Activated CD4-positive, alpha-beta T cell treated with anti-CD3 and anti-CD28 coated beads, Interleukin-2, amount 50 U/mL, for 16 hours (primary cell): ENCODE measurements at places on chromosomes 5 and 9.

GRCh38 chr5:110031402-110032140 is 341.8 kb downstream of the MAN2A1 start:
- no peak for DNase-seq

GRCh38 chr9:78325343-78325742 is 28.4 kb downstream of the PSAT1 start:
- DNase-seq, result no peak

GRCh38 chr5:77398896-77399295 is 93.2 kb downstream of the WDR41 start:
- DNase-seq, result no peak

- DNase-seq, result no peak
These were observed 16.8 kb upstream of the COL27A1 start for GRCh38 chr9:114138552-114138971.

GRCh38 chr5:38996123-38996522 is 78.1 kb downstream of the RICTOR start:
- no peak for DNase-seq

DNA sequence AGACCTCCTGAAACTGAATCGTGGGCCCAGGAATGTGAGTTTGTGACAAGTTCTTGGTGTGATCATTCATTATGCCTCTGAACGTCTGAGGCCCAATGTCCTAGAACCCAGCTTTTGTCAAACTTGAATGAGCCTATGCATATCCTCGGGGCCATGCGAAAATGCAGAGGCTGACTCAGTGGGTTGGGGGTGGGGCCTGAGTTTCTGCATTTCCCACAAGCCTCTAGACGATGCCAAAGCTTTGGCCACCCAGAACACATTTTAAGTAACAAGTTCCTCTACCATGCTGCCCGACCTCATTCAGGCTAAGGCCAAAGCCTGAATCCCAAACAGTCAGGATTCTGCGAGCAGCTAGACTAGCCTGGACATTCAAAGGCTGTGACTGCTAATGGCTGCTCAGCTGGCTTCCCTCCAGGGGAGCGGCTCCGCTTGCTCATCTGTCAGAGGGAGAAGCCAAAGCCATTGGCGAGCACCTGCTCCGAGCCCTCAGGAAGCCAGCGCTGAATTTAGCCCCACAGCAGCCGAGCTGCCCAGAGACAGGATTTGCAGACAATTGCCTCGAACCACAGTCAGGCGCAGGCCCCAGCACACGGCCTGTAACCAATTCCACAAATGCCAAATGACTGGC is 177.5 kb downstream of the ZDHHC21 start:
- no peak for DNase-seq

DNA sequence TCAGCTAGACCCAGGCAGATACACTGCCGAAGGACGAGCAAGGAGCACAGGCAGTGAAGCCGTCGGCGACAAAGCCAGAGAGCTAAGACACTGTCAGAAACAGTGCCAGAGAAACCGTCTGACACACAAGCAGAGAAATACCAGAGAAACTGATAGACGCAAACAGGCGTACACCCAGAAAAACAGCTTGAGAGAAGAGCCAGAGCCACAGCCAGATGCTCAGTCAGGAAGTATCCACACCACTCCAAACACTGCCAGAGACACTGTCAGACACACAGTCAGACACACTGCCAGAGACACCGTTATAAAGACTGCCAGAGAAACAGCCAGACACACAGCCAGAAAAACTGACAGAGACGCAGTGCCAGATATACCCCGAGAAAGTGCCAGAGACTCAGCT is 19.1 kb downstream of the CNTFR start:
- DNase-seq, result no peak

DNA sequence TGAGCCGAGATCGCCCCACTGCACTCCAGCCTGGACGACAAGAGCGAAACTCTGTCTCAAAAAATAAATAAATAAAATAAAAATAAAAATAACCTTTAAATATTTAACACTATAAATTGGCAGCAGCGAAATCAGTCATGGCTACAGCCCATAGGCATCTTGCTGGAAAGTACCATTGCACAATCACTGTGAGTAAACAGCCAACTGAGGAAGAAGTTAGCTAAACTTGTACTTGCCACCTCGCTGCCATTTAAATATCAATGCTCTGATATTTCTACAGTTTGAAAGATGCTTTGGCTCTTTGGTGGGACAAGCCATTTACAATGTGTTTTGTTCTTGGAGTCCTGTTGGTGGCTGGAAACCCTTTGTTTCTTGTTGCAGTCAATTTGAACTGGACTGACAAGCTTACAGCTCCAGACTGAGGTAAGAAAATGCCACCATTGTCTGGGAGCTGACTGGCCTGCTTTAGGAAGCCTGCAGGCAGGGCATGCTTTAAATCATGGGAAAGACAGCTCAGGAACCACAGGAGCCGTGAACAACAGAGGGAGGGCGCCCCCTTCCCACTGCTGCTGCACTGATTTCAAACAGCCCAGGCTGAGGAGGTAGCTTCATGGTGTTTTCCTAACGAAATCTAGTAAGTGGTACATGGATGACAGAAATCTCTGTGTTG is 322.8 kb upstream of the RFX3 start:
- no peak for DNase-seq

DNA sequence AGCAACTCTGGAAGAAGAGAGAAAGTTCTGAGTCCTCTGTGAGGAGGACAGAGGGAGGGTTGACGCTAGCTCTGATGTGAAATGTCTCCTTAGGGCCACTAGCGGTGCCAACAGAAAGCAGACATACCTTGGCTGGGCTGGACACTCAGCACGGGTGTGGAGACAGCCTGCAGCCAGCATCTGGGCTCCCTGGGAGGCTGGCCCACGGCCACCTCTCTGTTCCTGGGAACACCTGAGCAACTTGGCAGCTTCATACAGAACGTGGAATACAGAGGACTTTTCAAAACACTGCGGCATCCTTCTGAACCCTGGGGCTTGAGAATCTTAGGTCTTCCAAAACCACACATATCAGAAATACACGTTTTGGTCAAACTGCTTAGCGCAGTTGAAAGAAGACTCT is 269.1 kb downstream of the FSTL4 start:
- DNase-seq, result no peak

- DNase-seq, result no peak
These were observed 37.0 kb downstream of the DMRTA1 start for GRCh38 chr9:22483528-22484070.

DNA sequence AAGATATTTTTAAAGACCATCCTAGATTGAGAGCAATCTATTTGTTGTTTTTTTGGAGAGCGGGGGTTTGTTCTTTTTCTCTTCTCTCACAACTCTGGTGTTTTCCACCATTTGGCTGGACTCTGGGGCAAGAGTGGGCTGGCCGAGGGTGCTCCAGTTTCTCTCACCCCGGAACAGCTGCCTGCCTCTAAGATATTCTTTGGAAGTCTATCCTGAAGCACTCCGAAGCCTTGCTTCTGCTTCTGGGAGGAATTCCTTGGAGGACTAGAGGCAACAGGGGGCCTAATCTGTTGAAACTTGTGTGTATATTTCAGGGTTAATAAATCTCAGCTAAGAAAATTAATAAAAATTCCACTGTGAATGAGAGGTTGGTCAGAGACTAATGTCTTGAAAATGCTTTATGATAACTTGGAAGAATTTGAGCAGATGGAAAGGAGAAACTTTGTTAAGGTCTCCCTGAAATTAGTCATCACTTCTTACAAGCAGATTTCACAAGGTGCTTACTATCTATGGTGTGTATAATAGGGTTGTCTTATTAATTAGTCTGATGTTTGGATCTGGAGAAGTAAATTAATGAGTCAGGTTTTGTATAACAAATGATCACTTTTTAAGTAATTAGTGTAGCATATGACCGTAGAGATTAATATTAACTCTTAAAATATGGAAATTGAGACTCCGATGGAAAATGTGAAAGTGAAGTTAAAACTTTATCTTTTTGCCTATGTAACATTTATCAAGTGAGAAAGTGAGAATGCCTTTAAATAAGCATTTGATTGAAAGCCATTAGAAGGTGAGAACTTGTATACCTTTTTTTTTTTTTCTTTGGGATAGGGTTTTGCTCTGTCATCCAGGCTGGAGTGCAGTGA is 4.0 kb downstream of the MAN2A1 start:
- DNase-seq, result no peak

DNA sequence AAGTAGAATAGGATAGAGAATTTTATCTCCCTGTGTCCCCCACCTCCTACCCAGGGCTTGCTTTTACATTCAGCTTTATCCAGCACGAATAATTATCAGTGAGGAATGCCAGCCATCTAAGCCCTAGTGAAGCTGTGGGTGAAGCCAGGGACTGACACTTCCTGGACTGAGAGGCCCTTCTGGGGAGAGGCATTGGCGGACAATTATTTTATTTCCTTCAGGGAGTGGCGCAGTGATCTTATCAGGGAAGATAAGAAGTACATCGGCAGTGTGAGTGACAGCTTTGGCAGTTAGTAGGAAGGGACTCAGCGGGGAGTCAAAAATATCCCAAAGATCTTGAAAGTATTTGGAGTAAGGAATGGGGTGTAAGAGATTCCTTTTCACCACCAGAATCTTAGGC is 34.9 kb upstream of the RPS23 start:
- no peak for DNase-seq

- no peak for DNase-seq
These were observed 29.4 kb downstream of the ABITRAM start for GRCh38 chr9:108963459-108964143.

DNA sequence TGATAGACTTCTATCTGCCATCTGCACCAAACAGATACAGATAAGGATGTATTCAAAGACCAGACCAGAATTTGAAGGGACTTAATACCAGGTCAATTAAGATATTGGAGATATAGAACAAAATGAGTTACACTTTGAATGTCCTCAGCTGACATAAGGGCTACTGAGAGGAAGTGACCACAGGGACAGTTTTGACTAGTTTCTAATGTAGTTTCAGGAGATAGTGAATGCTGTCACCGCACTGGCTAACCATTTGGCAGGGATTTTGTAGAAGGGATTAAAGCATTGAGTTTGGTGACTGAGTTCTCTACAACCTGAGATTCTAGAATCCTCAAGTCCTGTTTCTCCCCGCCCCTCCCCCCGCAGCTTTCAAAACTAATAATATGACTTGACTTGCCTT is 22.7 kb downstream of the CCNH start:
- no peak for DNase-seq

- no peak for DNase-seq
These were observed 143.4 kb downstream of the TENT4A start for GRCh38 chr5:6856653-6857052.

DNA sequence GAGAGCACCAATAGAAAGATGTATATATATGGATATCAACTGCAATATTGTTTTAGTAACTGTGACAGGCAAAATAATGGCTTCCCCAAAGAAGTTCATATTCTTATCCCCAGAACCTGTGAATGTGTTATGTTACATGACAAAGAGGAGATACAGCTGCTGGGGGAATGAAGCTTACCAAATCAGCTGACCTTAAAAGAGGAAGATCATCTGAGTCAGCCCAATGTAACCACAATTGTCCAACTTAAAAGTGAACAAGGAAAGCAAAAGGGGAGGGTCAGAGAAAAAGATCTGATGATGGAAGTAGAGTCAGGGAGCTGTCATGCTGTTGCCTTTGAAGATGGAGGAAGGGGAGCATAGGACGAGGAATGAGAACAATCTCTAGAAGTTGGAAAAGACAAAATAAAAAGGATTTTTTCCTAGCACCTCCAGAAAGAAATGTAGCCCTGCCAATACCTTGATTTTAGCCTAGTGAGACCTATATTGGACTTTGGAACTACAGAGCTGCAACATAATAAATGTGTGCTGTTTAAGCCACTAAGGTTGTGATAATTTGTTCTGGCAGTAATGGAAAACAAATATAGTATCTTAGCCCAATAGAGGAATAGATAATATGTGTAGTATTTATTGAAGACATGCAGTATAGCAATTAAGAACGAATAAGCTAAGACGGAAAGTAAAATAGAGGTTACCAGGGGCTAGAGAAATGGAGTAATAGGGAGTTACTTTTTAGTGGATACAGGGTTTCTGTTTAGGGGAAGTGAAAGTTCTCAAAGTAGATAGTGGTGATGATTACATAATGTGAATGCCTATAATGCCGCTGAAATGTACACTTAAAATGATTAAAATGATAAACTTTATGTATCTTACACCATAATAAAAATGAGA is 115.9 kb downstream of the PIK3R1 start:
- DNase-seq, result no peak

- DNase-seq, result no peak
These were observed 55.9 kb downstream of the SNX24 start for GRCh38 chr5:122901346-122901745.

- DNase-seq, result no peak
These were observed 12.4 kb downstream of the LARP1 start for GRCh38 chr5:154767576-154767975.

DNA sequence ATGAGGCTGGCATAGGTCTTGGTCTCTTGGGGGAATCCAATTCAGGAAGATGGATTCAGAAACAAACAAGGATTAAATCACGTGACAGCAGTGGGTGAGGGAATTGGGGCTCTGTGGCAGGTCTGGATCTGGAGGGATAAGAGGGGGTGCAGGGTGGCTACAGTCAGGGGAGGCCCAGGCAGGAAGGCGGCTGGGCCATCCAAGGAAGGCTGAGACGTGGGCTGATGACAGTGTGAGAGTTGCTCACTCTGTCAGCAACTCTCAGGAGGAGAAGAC is 65.8 kb upstream of the COL5A1 start:
- DNase-seq, result no peak

DNA sequence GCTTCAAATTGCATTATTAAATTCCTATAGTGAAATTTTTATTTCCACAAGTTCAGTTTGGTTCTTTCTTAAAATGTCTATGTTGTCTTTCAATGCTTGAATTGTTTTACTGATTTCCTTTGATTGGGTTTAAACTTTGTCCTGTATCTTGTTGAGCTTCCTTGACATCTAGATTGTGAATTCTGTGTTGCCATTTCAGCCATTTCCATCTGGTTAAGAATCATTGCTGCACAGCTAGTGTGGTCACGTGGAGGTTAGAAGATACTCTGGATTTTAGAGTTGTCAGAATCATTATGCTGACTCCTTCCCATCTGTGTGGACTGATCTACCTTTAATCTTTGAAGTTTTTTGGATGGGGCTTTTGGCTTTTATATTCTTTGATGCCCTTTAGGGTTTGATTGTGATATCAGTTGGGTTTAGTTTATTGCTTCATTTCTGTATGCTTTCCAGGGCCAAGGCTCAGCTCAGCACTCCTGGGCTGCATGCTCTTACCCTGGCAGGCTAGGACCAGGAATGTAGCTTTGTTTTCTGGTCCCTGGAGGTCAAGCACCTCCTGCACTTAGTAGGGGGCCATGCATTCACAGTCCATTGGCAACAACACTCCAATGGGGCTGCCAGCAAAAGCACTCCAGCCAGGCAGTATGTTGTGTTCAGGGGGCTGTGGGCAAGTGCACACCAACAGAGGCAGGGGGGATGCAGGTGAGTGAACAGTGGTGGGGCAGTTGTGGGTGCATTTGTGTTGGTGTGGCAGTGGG is 141.4 kb downstream of the PRR16 start:
- DNase-seq, result no peak

DNA sequence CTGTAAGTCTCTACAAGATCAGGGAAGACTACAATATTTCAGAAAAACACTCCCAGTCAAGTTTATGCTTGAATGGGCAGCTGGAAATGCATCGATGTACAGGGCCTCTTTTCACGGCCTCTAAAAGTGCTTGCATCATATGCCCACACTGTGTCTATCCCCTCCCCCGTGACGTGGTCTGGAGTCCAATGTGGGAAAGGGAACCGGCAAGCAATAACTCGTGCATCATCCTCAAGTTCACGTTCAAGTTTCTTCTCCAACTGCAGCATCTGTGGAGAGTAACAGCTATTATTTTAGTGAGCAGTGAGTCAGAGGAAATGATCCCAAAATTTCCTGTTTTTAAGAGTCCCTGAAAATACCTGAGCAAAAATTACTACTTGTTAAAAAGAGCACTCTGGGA is 22.3 kb downstream of the ATPSCKMT start:
- DNase-seq, result no peak

GRCh38 chr5:115738830-115739229 is 77.6 kb downstream of the CDO1 start:
- no peak for DNase-seq
